Fibroblast of skin of scalp (primary cell): ENCODE measurements at places on chromosomes 2 and 18.

DNA sequence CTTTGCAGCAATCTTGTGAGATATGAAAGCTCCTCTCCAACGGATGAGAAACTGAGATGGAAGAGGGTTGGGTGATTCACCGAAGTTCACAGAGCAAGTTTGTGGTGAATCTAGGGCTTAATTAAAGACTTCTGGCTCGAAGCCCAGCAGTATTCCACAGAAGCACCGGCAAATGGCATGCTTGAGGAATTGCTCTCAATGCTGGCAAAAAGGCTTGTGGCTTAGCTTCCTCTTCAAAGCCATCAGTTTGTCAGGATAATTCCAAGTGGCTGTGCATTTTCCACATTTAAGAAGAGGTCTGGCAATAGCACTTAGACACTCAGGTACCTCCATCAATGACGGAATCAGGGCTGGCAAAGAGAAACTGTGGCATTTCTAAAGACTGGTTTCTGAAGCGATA is 98.7 kb upstream of the SLC66A3 start:
- peak; percentile 89 for DNase-seq

DNA sequence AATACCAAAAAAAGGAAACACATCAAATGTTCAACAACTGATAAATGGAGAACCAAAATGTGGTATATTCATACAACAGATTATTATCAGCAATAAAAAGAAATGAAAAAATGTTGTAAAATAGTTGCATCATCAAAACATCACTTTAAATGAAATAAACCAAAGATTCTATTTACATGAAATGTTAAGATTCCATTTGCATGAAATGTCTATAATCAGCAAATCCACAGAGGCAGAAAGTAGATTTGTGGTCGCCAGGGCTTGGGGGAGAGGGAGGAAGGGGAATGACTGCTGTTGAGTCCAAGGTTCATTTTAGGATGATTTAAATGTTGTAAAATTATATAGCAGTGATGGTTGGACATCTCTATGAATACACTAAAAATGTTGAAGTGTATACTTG is 181.9 kb downstream of the RTP5 start:
- DNase-seq = peak; percentile 44

GRCh38 chr18:3814816-3815215 is 364.8 kb downstream of the TGIF1 start:
- peak; percentile 40 for DNase-seq

DNA sequence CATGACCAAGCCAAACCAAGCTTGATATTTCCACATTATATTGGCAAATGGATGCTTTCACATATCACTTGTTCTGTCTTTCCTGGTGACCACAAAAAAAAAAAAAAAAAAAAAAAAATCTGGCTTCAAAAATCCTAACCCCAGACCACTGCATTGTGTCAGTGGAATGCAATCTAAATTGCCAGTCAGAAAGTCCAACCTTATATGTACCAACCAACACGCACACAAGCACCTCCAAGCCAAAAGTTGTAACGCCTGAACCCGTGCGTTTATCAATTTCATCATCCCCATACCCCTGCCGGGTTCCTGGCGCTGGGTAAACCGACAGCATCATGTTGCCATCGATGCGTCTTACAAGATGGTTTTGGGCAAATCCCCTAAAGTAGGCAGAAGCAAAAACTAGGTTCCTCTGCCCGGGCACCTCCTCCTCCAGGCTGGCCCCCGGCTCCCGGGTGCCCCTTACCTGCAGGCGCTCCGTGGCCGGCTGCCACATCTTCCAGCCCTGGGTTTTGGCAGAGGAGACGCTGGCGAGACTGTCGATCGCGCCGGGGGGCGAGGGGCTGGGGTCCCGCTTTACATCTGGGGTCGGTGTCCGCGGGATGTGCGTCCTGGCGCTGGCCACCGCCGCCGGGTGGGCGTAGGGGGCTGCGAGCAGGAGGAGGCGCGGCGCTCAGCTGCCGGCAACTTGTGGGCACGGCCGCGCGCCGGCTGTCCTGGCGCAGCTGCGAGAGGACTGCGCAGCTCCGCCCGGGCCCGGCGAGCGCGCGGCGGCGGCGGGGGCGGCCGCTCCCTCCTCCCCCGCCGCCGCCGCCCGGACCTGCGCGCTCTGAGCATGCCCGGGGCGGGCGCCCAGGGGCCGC is at the start of gene PID1:
TSS of gene PID1 (minus strand) at position 737 of the 860 bp plus-strand sequence. CDS start at position 493, 244 bp downstream.
- DNase-seq = peak; percentile 48

- no peak for DNase-seq
These were observed 45.6 kb downstream of the MEX3C start for GRCh38 chr18:51151568-51152511.

- no peak for DNase-seq
These were observed 104.1 kb upstream of the TRIB2 start for GRCh38 chr2:12612671-12613070.
